RPMI7951 (cell line): ENCODE measurements at places on chromosomes 3 and 15. TPM values are rescaled to one million over a fixed set of nuclear protein-coding genes. Genes with fewer than 3 reads are reported as not detected.

The FAIM gene
- total RNA-seq = 47.0 and 48.6 TPM in 2 replicates

GRCh38 chr3:109396806-109397205 lies 59.5 kb upstream of the DPPA4 start:
- DNase-seq = no peak

- no peak for DNase-seq
Measured at GRCh38 chr15:42033214-42033873, 12.5 kb upstream of the PLA2G4E start.

DNA sequence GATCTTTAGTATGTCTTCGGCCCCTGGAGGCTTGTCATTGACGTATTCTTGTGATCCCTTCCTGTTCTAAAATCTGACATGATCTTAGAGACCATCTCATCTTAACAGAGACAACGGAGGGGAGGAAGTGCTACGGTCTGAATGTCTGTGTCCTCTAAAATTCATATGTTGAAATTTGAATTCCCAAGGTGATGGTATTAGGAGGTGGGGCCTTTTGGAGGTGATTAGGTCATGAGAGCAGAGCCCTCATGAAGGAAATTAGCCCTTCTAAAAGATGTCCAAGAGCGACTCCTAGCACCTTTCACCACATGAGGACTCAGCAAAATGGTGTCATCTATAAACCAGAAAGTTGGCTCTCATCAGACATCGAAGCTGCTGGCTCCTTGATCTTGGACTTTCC lies 233.2 kb upstream of the CMC1 start:
- DNase-seq = peak; percentile 16
